LoVo (cell line): ENCODE measurements at places on chromosomes 1 and 21.

GRCh38 chr1:23424293-23425192 is at the start of gene TCEA3:
TCEA3 (minus strand) TSS chr1:23424748; CDS start chr1:23424633, 115 bp downstream.
- DNase-seq = no peak

DNA sequence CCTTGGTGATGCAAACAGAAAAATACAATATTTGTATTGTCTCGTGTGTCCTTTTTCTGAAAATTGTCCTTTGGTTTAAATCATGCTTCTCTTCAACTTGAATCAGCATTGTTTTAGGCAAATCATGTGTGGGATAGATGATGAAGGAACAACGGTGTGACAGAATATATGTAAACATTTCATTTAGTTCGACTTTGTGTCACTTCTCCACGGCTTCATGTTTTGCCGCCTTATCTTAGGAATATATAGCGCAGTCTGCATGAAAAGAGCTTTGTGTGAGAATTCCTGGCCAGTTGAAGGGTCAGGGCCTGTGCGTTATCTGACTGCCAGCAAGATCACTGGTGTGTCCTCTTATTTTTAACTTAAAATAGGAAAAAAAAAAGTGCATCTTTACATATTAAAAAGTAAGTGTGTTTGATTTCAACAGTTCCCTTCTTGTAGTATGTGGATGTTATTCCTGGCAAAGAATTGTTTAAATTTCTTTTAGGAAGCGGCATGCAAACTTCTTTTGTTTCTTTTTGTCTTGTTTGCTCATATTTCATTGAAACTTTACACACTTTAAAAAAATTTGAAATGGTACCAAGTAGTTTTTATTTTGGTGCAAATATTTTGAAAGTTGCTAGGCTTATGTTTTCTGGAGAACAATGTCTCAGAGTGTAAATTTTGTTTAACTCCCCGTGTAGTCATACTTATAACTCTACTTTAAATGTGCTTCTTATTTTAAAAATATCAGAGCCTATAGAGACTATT is 465.2 kb downstream of the USP25 start:
- no peak for DNase-seq

DNA sequence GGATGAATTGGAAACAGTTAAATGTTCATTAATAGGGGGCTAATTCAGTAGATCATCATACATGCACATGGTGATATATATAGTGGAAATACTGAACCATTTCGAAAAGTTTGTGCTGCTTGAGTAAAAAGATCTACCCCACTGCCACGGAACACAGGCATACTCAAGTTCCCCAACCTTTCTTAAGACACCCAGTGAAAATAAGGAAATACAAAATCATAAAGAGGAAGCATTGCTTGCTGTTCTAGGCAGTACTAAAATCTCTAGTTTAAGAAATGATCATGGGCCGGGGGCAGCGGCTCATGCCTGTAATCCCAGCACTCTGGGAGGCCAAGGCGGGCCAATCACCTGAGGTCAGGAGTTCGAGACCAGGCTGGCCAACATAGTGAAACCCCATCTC is 37.6 kb upstream of the KIRREL1 start:
- DNase-seq = no peak

GRCh38 chr1:231723146-231723545 is 96.6 kb downstream of the DISC1 start:
- no peak for DNase-seq

- DNase-seq = no peak
Measured at GRCh38 chr1:151482017-151482416, 22.7 kb upstream of the POGZ start.

DNA sequence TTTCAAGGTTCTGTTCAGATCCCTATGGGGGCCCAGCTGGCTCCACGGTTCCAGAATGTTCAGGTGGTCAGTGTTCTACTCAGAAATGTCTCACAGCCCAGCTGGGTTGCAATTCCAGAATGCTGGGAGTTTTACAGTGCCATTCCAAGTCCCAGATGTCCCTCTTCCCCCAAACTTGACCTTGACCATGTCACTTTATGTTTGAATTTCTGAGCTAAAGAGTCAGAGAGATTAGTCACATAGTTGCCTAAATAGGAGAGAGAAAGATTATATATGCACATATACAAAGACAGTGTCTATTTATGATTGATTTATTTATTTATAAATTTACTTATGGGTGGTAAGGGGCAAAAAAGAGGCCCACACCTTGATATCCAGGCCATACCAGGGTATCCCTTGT is 2.5 kb downstream of the GPR3 start:
- no peak for DNase-seq

GRCh38 chr1:167808690-167809089 is 86.9 kb downstream of the MPZL1 start:
- DNase-seq = no peak

DNA sequence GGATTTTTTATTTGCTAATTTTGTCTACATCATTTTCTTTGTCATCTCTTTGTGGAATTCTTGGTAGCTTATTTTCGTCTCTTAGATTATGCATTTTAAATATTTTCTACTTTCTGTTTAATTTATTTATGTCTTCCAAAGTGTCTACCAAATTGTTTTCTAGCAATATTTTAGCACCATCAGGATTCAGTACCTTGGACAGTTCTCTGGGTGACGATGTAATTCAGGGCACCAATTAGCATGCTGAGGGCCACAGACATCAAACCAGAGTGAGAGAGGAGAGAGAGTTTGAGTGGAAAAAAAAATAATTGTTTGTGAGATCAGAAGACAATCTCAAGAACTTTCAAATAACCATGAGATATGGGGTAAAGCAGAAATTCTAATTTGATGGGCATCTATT is 169.8 kb upstream of the CXADR start:
- peak; percentile 4 for DNase-seq

- no peak for DNase-seq
Measured at GRCh38 chr1:170032531-170033280, 41.8 kb downstream of the KIFAP3 start.

DNA sequence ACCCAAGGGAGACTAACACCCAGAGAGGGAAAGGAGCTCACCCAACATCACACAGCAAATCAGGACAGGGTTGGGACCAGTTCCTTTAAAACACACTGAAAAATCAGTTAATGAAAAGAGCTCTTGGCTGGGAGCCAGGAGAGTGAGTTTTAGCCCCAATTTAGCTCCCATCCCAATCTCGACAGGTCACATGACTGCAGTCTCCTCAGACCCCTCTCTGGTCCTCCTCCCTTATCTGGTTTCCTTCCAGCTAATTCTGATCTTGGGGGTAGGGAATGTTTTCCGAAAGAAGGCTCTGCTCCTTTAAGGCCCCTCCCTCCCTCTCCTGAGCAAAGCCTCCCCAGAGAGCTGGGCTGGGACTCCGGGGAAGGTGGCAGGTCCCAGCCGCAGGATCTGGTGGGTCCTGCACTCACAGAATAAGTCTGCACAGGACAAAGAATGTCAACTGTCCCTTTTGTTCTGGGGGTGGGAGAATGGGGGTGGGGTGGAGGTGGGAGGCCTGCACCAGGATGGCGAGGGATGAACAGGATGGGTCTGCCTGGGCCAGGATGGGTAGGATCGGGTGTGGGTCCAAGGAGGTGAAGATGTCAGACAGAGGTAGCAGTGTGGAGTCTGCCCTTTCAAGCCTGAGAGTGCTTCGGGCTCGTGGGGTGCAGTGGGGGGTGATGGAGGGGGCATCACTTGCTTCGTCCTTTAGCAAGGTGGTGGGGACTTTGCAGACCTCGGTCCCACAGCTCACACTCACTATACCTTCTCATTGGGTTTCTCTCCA is 57.3 kb upstream of the SSBP3 start:
- no peak for DNase-seq

- DNase-seq = peak; percentile 26
Measured at GRCh38 chr1:29237852-29238619, 1.7 kb downstream of the PTPRU start.

GRCh38 chr1:86146566-86146965 is 10.0 kb downstream of the COL24A1 start:
- no peak for DNase-seq

- DNase-seq = no peak
Measured at GRCh38 chr1:31748365-31748764, 15.8 kb downstream of the ADGRB2 start.

GRCh38 chr1:85135392-85135798 is 65.4 kb downstream of the SYDE2 start:
- no peak for DNase-seq

DNA sequence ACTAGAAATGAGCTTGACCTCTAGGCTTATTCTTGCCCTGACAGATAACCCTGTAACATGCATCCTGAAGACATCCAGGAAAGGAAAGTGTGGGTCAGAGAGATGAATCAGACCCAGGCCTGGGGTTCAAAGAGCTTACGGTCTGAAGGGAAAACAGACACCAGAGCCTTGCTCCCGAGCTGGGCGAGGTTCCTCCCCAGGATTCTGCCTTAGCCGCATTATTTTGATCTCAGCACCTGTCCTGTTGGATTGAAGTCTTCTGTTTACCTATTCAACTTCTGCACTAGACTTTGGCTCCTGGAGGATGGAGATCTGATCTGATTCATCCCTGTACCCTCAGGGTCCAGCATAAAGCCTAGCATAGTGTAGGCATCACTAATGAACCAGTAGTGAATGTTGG is 1.9 kb downstream of the CYP4B1 start:
- no peak for DNase-seq

- no peak for DNase-seq
Measured at GRCh38 chr21:31599563-31599962, 59.9 kb upstream of the SOD1 start.

- DNase-seq = no peak
Measured at GRCh38 chr1:17113963-17114362, 5.3 kb downstream of the PADI2 start.

DNA sequence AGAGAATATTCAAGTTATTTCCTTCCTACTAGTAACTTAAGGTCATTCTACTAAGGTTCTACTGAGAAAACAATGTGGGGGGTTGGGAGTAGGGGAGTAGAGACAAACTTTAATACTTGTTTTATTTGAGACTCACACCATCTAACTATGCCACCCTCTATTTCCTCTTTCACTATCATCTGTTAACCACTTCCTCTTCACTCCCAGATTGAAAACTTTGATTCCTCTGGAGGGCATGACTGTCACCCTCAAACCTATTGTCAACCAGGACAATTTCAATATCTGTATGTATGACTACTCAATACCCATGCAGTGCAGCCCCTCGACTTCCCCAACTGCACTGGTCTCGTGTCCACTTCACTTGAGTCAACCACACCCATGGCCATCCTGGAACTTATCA is 165.6 kb upstream of the POGK start:
- DNase-seq = no peak

DNA sequence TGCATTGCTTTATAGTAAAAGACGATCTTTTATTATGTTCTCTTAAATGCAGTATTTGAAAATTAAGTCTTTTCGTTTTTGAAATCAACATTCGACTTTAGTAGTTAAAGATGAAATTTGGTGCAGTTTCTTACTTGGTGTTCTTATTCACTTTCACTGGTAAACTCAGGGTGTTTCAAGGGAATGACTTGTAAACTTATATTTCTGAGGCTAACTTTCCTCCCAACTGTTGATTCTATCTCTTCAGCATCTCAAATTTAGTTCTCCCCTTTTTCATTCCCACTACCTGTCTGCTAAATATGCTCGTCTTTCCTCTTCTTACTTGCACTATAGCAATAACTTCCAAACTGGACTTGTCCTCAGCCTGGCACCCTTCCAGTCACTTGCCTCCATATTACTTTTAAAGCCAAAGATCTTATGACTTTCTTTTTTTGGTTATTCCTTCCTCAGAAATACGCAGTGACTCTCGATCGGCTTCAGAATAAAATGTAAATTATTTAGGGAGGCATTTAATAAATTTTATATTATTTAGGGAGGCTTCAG is 988 bp downstream of the SLC35A3 start:
- DNase-seq = peak; percentile 23

GRCh38 chr1:32904797-32905196 is 3.6 kb upstream of the TMEM54 start:
- DNase-seq = no peak

- DNase-seq = no peak
Measured at GRCh38 chr1:235270625-235271024, 57.4 kb downstream of the ARID4B start.

- peak; percentile 64 for DNase-seq
Measured at GRCh38 chr1:207826557-207827487, 75.0 kb downstream of the CD46 start.

DNA sequence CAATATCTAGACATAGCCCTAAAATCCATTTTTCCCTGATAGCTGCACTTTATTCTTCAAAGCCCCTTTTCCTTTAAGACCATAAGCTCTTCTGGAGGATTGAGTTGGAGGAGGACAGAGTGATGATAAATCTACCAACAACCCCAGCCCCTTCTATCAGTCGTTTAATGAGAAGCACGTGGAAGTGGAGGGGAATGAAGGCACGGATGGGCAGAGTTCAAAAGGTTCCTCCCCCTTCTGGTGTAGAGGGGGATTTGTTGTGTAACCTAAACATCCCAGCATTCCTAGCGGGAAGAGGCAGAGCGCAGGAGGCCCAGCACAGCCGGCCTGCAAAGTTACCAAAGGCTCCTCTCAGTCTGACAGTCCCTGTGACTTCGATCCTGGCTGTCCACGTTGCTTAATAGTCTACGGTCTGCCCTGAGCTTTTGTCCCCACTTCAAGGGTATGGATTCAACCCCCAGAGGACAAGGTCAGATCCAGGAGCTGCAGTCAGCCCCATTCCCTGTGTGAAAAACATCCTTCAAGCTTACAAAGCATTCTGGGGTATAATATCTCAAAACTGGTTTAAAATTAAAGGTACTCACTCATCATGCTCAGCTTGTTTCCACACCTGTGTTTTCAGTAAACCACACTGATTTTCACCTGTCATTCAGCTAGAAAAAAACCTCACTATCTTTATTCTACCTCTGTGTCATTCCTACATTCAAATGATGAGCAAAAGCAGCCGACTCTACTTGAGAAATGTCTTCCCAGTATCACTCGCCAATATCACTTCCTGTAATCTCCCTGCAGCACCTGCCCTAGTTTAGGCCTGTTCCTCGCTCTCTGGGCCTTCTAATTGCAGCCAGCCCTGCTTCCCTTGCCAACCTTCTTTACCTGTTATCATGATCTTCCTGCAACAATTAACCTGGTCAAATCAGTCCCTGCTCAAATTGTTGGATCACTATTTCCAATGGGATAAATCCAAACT is 117.9 kb downstream of the PLPP3 start:
- DNase-seq = no peak
